ENCODE measurements at places on chromosomes 7 and 10.

DNA sequence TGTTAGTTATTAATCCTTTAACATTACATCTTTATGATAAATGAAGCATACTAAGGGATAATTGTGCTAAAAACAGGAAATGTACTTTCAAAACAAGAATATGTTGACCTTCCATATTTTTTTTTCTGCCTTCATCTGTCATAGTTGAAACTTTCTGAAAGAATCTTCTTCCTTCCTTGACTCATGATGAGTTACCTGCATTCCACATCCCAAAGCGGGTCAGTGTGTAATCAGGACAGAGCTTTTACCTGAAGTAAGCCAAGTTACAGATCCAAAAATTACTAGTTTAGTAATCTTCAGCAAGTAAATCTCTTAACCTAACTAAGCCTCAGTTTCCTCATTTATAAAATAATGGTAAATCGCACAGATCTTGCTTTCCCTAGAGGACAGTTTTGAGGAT is 13.4 kb upstream of the ARL4A start:
- DNase-seq = no peak

- DNase-seq = no peak
Measured at GRCh38 chr10:62763155-62763554, 41.4 kb upstream of the ADO start.

GRCh38 chr7:17706734-17707133 is 233.6 kb downstream of the SNX13 start:
- no peak for DNase-seq

DNA sequence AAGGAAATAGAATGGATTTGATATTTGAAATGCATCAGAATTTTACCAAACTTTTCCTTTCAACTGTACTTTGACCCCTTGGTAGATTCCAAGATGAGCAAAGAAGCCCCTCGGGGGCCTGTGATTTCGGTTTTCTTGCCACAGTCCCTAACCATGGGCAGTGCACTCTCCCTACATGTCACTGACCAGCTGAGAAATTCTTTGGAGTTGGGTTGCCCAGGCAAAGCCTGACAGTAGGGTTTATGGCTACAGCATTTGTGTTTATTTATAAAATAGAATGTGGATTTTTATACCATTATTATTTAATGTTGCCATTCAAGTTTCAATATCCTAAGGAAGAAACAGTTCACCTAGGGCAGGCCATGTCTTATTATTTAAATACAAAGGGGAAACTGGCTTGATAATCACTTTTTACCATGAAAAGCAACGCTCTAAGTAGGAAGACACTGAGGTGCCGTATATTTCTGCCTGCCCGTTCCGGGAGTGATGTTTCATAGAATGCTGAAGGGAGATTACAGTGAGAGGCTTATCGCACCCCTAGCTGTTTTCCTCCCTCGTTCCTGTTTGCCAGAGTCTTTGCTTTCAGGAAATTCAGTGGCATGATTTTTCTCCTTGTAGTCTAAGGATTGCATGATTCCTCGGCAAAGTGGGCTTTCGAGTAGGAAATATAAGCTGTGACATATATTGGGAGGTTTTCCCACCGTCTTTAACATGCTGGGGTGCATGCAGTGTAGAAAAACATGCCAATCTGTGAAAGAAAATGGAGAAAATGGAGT is 35.8 kb downstream of the WIPF3 start:
- DNase-seq = no peak

GRCh38 chr10:100157156-100157555 is 28.7 kb downstream of the ERLIN1 start:
- DNase-seq = no peak

Data from activated T-helper 1 cell treated with anti-CD3 and anti-CD28 coated beads, Interleukin-2, amount 50 U/mL, for 16 hours (primary cell).